Breast epithelium (tissue), 4 donors: ENCODE measurements at places on chromosomes 16 and 17.
A peak's percentile ranks its signal among the peaks of the same experiment; 100 is the strongest.

DNA sequence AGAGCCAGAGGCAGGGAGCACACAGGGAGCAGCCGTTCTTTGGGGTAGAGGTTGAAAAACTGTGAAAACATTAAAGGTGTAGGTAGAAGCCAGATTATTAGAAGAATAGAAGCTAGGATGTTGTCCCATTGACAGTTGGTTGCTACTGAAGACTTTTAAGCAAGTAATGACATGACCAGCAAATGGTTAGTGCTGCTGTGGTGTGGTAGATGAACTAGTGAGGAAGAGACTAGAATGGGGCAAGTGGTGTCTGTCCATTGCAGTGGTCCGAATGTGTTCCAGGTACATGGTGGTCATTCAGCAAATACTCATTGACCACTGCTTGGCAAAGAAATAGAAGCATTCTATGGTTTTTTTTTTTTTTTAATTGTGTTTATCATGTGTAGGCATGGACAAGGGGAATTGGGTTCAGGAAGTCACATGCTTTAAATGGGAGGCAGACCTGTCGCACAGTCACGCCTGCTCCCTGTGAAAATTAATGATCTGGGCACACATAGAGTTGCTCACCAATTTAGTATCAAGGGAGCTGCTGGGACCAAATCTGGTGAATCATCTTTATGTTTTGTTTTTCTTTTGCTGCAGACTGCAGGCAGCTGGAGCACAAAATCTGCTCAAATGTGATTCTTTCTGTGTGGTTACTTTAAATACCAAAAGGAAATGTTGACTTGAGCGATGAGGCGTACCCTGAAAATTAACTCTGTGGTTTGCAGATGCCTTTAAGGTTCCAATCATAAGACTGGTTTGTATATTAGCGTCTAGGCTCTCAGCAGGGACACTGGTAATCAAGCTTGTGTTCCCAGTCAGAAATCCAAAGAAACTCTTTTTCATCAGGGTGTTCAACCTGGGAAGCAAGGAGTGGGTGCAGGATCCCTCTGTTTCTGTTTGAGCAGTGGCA is 30.7 kb downstream of the YPEL2 start:
- H3K36me3 ChIP-seq = no peaks in the 10 kb centered on the region
- H3K27ac ChIP-seq = peak overlapping the region; percentile 73
- peaks cover 24% of the 10 kb centered on the region for H3K4me1 ChIP-seq
- DNase-seq = no peak

DNA sequence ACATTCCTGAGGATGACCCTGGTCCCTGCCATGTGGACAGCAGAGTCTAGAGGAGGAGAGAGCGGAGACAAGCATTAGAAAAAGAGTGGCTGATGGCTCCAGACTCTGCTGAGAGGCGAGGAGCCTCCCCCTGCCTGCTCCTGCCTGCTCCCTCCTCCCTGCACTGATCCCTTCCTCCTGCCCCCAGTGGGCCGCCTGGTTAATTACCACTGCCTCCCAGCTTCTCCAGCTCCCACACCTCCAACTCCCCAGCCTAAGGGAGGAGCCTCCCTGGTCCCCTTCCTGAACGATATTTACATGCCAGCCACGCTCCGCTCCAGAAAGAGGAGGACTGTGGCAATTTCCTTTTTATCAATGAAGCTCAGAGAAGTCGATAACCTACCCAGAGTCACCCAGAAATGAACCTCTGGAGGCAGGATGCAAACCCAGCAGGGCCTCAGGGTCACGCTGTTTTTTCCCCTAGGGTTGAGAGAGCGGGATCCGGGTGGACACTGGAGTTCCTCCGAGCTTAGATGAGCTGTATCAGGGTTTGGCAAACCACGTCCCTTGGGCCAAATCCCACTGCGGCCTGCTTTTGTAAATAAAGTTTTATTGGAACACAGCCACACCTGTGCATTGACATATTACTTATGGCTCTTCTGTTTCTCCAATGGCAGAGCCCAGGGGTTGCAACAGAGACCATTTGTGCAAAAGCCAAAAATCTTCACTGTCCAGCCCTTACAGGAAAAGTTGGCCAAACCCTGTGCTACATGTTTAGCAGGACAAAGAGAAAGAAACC is 27.1 kb upstream of the JPH3 start:
- no peak for DNase-seq
- no peak overlapping the region for H3K4me3 ChIP-seq
- no peak overlapping the region for H3K27ac ChIP-seq
- no peaks in the 10 kb centered on the region for H3K36me3 ChIP-seq
- no peaks in the 10 kb centered on the region for H3K27me3 ChIP-seq

DNA sequence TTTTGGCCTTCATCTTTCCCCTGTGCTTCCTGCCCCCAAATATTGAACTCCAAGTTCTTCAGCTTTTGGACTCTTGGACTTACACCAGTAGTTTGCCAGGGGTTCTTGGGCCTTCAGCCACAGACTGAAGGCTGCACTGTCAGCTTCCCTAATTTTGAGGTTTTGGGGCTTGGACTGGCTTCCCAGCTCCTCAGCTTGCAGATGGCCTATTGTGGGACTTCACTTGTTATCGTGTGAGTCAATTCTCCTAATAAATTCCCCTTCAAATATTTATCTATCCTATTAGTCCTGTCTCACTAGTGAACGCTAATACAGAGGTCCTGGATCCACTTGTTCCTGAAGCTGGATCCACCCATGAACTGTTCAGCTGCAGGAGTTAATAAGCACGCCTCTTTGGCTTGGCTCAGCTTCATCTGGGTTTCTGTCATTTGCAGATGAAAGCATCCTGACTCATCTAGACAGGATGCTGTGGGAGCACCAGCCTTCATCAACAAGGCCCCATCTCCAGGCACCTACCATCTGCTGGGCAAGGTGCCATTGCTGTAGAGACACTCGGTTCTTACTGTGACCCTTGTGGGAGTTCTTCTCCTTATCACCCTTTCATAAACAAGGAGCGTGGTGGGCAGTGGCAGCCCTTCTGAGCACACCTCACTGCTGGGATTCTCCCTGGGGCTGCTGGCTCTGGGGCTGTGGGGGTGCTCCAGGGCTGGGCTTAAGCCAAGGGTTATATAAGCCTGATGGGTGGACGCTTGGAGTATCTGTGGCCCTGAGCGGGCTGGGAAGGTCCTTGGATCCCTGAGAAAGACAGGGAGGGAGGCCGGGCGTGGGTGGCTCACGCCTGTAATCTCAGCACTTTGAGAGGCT is 23.1 kb downstream of the LAT start:
- no peaks in the 10 kb centered on the region for H3K27me3 ChIP-seq
- no peak overlapping the region for H3K4me3 ChIP-seq
- no peaks in the 10 kb centered on the region for H3K36me3 ChIP-seq
- no peaks in the 10 kb centered on the region for H3K4me1 ChIP-seq
- no peak overlapping the region for H3K27ac ChIP-seq
- DNase-seq = no peak

DNA sequence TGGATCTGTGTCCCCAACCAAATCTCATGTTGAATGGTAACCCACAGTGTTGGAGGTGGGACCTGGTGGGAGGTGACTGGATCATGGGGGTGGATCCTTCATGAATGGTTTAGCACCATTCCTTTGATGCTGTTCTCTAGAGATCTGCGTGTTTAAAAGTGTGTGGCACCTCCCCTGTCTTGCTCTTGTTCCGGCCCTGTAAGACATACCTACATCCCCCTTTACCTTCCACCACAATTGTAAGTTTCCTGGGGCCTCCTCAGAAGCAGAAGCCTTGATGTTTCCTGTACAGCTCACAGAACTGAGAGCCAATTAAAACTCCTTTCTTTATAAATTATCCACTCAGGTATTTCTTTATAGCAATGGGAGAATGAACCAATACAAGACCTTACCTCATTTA is 257.7 kb downstream of the XYLT1 start:
- no peak for DNase-seq
- no peak overlapping the region for H3K27ac ChIP-seq
- no peak overlapping the region for H3K4me3 ChIP-seq
- H3K27me3 ChIP-seq = no peaks in the 10 kb centered on the region
- H3K4me1 ChIP-seq = no peaks in the 10 kb centered on the region
- H3K36me3 ChIP-seq = no peaks in the 10 kb centered on the region

DNA sequence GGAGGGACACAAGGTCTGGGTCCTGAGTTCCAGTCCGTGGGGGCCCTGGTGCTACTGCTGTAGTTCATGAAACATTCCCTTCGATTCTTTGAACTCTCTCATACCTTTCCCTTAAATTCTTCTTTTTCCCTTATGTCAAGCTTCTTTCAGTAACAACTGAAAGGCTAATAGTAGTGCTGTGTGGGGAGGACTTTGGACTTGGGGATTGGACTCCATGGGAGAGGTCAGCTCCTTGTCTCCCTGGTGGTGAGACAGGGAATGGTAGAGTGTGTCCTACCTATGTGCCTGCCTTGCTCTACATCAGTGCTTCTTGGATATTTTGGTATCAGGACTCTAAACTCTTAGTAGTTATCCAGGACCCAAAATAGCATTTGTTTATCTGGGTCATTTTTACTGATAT is 628.1 kb downstream of the WWOX start:
- no peaks in the 10 kb centered on the region for H3K36me3 ChIP-seq
- H3K27me3 ChIP-seq = no peaks in the 10 kb centered on the region
- H3K27ac ChIP-seq = no peak overlapping the region
- H3K4me1 ChIP-seq = no peaks in the 10 kb centered on the region
- no peak for DNase-seq

GRCh38 chr16:24747441-24747840 is 18.0 kb downstream of the TNRC6A start:
- DNase-seq = no peak
- H3K4me3 ChIP-seq = no peak overlapping the region
- no peaks in the 10 kb centered on the region for H3K36me3 ChIP-seq
- H3K4me1 ChIP-seq = no peaks in the 10 kb centered on the region

DNA sequence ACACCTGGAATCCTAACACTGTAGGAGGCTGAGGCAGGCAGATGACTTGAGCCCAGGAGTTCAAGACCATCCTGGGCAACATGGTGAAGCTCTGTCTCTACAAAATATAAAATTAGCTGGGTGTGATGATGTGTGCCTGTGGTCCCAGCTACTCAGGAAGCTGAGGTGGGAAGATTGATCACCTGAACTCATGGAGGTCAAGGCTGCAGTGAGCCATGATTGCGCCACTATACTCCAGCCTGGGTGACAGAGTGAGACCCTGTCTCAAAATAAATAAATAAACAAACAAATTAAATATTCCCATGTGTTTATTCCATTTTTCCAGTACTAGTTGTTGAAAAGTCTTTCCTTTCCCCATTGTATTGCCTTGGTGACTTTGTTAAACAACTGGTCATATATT is 74.8 kb upstream of the DNAH17 start:
- no peak for DNase-seq
- no peaks in the 10 kb centered on the region for H3K36me3 ChIP-seq
- H3K27me3 ChIP-seq = no peaks in the 10 kb centered on the region
- no peak overlapping the region for H3K4me3 ChIP-seq
- no peak overlapping the region for H3K27ac ChIP-seq

- peaks cover 5% of the 10 kb centered on the region for H3K4me1 ChIP-seq
- no peaks in the 10 kb centered on the region for H3K27me3 ChIP-seq
- DNase-seq = no peak
- no peaks in the 10 kb centered on the region for H3K36me3 ChIP-seq
These were observed 219.1 kb downstream of the STX8 start for GRCh38 chr17:9356488-9356911.

DNA sequence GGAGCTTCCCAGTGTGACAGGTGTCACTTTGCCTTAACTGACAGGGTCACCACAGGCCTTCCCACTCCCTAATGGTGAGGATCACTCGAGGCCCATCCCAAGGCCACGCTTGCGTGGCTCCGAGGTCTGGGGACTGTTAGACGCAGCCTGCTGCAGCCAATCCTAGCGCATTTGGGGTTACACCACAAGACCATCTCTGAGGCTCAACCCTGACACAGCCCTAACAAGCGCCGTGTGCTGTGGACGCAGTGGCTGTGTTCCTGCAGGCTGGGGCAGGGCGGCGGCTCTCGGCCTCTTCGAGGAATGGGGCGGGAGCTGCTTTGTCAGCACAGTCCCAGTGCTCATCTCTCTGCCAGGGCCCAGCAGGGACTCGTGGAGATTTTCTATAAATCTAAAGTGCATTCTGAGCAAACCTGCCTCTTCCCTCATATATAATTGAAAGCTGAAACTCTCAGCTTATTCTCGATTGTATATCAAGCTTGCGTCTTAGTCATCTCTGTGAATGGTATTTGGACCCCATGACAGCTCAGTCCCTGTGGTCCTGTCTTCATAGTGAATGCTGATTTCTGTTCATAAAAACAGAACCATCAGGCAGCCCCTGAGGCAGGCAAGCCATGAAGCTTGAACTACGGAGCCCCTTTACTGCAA is 65.8 kb upstream of the CHMP6 start:
- DNase-seq = no peak
- no peaks in the 10 kb centered on the region for H3K36me3 ChIP-seq
- H3K27ac ChIP-seq = no peak overlapping the region

- no peak overlapping the region for H3K4me3 ChIP-seq
- DNase-seq = no peak
- no peaks in the 10 kb centered on the region for H3K4me1 ChIP-seq
- H3K27me3 ChIP-seq = peaks cover 6% of the 10 kb centered on the region
These were observed 1.7 kb upstream of the MT1A start for GRCh38 chr16:56636616-56637413.

DNA sequence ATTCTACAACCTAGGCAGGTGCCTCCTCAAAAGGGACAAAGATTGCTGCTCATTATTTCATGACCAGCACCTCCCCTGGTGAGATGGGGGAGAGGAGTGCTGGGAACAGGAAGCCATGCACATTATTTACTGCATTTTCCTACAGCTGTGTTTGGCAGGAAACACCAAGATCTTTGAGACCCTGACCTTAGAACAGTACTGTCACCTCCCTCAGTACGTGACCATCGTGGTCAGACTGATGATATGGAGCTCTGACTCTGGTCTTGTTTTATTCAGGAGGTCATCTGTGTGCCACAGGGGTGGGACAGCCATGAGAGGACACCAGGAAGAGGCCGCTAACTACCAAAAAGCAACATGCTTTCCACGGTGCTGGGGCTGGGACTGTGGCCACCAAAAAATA is 37.4 kb downstream of the USP22 start:
- H3K4me3 ChIP-seq = no peak overlapping the region
- H3K36me3 ChIP-seq = peaks cover 14% of the 10 kb centered on the region
- H3K27me3 ChIP-seq = no peaks in the 10 kb centered on the region
- no peaks in the 10 kb centered on the region for H3K4me1 ChIP-seq

GRCh38 chr17:74219576-74220133 is 6.3 kb downstream of the TTYH2 start:
- no peaks in the 10 kb centered on the region for H3K4me1 ChIP-seq
- DNase-seq = no peak

DNA sequence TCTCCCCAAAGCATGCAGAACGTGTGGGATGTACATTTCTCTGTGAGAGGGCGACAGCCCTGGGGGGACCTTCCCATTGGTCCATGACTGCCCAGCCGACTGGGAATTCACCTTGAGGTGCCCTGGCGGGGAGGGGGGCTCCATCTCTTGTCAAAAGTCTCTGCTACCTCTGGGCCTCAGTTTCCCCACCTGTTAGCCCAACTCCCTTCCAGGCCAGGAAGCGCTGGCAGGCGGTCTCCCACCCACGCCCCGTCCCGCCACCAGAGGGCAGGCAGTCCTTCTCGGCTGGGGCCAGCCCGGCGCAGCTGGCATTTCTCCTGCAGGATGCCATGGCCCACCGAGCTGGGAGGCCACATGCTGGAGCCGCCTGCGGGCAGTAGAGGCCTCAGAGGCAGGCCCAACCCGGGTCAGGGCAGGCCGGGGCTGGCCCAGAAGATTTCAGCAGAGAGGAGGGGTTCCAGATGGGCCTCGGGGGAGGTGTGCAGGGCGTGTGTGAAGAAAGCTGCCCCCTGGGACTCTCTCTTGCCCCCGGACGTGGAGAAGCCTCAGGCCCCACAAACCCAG is 16.6 kb downstream of the CD7 start:
- H3K4me1 ChIP-seq = peaks cover 7% of the 10 kb centered on the region
- H3K36me3 ChIP-seq = no peaks in the 10 kb centered on the region
- H3K4me3 ChIP-seq = no peak overlapping the region
- H3K27me3 ChIP-seq = no peaks in the 10 kb centered on the region
- no peak overlapping the region for H3K27ac ChIP-seq

- H3K27ac ChIP-seq = no peak overlapping the region
- no peak overlapping the region for H3K4me3 ChIP-seq
- no peaks in the 10 kb centered on the region for H3K36me3 ChIP-seq
- no peak for DNase-seq
- H3K27me3 ChIP-seq = no peaks in the 10 kb centered on the region
These were observed 32.0 kb downstream of the VAT1L start for GRCh38 chr16:77820340-77820739.
